ENCODE measurements at places on chromosomes 3 and 15.

DNA sequence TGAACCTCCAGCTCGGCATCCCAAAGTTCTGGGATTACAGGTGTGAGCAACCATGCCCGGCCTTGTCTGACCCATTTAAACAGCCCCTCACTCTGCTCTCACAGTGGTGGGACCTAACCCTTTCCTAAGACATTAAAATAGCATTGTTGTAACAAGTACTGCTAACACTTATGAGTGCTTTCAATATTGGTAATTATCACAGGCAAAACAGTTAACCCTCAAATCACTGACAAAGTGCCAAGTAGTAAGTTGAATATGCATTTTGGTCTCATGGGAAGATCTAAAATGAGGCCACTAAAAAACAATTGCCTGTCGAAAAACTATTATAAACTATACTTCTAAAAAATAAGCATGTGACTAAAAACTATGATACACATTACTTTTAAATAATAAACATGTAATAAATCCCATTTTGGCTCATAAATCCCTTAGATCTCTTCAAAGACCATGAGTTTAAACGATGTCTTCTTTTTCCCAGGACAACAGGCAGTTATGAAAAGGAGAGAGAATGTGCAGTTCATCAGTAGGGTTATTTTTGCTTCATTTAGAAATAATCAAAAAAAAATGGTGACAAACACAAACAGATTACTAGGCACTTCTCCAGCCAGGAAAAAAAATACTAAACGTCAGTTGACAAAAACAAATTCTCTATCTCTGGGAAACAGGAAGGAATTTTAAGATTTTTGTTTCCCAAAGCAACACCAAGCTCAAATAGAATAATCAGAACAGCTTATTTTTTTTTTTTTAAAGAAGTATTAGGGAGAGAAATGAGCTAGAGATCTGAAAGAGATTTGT, 95.4 kb downstream of the RFTN1 start:
- DNase-seq, result no peak

GRCh38 chr3:172918568-172919296, 168.2 kb downstream of the ECT2 start:
- no peak for DNase-seq

DNA sequence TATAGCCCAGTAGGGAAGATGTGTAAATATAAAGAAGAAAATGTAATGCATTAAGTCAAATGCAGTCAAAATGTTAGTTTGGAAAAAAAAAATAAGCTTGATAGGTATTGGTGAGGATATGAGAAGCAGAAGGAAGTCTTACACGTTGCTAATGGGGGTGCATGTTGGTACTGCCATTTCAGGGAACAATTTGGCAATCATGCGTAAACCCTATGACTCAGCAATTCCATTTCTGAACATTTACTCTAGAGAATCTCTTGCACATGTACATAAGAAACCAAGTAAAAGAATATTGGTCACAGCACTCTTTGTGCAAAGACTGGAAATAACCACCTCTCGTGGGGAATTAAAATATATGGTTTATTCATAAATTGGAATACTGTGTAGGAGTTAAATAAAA, 35.5 kb upstream of the TIMP4 start:
- peak; percentile 42 for DNase-seq

- DNase-seq, result no peak
Observed at GRCh38 chr15:69888406-69888805, 209.3 kb downstream of the TLE3 start.

- no peak for DNase-seq
Observed at GRCh38 chr3:108518895-108519294, 8.5 kb upstream of the MYH15 start.

GRCh38 chr3:100073714-100074307, 40.5 kb downstream of the FILIP1L start:
- DNase-seq, result no peak

DNA sequence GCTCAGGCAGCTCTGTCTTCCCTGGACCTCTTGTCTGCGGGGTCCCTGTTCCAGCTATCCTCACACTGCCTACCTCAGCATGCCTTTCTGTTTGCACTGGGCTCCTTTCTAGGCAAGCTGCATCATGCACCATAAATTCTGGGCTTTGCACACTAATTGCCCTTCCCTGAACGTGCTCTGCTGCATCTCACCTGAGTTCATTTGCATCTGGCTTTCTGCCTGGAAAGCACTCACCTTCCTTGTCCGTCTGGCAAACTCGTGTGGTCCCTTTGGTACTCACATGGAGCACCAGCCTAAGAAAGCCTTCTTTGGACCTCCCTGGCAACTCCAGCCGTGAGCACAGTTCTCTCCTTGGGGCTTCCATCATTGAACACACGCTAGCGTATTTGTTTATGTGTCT, 365.6 kb downstream of the SV2B start:
- peak; percentile 37 for DNase-seq

DNA sequence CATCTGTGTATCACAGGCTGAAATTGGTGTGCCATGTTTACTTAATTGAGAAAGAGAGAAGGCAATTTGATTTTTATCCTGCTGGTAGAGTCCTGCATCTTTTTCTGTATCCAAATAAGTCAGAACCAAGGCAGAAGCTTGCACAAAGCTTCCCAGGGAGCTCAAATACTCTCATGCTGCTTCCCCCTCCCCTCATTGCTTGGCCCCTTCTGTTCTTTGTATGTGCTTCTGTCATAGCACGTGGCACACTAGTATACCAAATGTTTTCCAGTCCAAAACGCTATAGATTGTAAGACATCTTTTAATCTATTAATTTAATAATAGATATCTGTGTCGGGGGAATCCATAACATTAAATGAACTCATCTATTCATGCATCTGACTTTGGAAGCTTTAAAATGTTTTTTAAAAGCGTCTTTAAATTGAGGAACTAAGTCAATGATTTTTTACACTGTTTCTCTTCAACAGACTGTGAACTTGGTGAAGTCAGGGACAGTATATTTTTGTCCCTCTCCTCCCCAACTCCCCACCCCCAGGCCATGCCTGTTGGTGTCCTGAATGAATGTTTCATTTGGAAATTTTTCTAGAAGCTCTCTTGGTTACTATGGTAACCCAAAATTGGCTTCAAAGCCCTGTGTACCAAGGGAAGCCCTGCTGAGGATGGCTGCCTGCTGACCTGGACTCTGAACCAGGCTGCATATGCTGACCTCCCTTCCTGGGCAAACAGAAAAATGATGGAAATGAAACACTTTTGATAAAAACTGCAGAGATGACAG, 26.2 kb upstream of the SLC35G2 start:
- DNase-seq, result no peak

- DNase-seq, result no peak
Observed at GRCh38 chr3:151330379-151330778, 1.0 kb upstream of the P2RY13 start.

Measured in upper lobe of left lung (tissue), 6 donors.